Fibroblast of skin of right quadriceps (primary cell): ENCODE measurements at places on chromosomes 11 and 22.

- no peak for DNase-seq
These were observed 4.4 kb downstream of the EFEMP2 start for GRCh38 chr11:65868076-65868667.

- DNase-seq: no peak
These were observed 810.0 kb downstream of the BRD1 start for GRCh38 chr22:49017482-49018329.

GRCh38 chr11:19499026-19499669, 213.5 kb upstream of the NAV2 start:
- DNase-seq: peak; percentile 3

GRCh38 chr22:17106161-17106784, 14.9 kb downstream of the TMEM121B start:
- DNase-seq: no peak

GRCh38 chr22:47061226-47061625, 298.8 kb downstream of the TBC1D22A start:
- no peak for DNase-seq

- DNase-seq: peak; percentile 36
These were observed 11.0 kb upstream of the CERK start for GRCh38 chr22:46748908-46749675.

DNA sequence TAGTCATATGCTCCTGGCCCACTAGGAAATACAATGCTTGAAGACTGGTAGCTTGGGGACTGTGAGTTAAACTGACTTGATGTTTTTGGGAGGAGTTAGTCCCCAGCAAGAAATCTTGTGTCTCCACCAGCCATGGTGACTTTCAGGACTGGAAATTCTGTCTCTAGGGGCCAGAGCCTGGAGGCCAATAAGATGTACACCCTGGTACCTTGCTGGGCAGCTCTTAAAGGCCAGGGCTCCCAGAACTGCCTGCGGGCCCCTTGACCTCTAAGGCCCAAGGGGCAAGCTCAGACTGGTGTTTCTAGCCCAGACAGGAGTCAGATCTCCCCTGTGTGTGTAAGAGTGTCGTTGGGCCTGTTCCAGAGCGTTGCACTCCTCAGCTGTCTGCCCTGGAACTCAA, 128.7 kb upstream of the C11orf58 start:
- DNase-seq: no peak

DNA sequence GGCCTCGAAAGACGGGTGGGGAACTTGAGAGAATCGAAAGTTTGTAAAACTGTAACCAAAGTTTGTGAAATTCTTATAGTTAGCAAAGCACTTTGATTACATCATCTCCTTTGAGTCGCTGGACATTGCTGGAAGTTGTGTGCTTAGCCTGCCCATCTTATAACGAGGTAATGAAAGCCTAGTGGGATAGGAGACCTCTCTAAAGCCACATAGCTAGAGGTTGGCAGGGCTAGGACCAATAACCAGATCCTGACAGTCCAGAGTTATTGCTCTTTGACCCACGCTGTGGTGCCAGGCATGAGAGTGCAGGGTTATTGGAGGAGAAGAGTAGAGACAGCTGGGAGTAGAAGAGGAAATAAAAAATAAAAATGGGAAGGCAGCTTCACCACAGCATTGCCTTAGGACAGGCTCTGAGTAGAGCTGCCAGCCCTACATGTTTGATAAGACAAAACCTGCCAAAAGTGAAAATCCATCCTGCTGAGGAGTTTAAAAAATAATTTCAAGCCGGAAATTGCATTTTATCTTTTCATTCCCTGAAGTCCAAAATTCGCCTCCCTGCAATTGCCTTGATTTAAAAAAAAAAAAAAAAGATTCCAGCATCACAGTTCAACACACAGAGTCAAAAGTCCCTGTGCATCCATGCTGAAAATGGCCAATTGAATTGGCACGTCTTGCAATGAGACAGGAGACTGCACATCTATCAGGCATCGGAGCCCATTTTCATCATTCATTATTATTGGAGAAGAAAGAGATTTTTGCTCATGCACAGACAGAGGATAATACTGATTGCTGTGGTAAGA, 225.5 kb upstream of the POU2AF2 start:
- peak; percentile 4 for DNase-seq

GRCh38 chr11:6232899-6233298, 1.5 kb downstream of the FHIP1B start:
- DNase-seq: no peak

GRCh38 chr11:12112750-12113149, 2.4 kb downstream of the MICAL2 start:
- no peak for DNase-seq

- peak; percentile 58 for DNase-seq
These were observed 27.8 kb upstream of the PPARA start for GRCh38 chr22:46122511-46122971.

DNA sequence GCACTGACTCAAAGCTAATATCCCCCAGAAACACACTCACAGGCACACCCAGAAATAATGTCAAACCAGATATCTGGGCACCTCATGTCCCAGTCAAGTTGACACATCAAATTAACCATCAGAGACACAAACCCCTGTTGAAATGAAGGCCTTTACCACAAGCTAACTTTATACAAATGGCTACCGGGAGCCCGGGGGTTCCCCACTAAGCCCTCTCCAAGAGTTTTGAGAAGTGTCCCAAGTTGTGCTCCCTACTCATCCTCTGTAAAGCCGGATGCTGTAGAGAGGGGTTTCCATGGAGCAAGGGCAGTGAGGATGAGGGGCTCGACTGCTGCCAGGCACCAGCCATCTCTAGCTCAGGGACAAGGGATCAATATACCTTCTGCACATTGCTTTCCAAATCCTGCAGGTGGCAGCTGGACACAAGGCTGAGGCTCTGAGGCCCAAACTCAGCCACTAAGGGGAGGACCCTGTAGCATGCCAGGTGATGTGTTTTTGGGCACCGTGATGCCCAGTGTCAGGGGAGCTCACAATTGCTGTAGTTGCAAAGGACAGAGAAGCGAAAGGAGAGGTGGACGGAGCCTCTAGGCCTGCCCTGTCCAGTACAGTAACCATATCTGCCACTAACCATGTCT, 145.7 kb downstream of the TTC17 start:
- DNase-seq: peak; percentile 17

DNA sequence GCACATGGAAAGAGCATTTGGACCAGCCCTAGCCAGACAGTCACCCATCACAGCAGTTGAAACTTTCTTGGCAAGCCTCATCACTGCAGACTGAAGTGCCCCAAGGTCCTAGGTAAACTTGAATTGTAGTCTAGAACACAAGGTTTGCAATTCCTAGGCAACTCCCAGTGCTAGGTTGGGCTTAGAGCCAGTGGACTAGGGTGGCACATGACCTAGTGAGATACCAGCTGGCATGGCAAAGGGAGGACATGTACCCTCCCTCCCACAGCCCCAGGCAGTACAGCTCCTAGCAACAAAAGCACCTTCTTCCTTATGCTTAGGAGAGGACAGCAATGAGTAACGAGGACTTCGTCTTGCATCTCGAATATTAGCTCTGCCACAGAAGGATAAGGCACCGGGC, 889.5 kb downstream of the JRKL start:
- no peak for DNase-seq

DNA sequence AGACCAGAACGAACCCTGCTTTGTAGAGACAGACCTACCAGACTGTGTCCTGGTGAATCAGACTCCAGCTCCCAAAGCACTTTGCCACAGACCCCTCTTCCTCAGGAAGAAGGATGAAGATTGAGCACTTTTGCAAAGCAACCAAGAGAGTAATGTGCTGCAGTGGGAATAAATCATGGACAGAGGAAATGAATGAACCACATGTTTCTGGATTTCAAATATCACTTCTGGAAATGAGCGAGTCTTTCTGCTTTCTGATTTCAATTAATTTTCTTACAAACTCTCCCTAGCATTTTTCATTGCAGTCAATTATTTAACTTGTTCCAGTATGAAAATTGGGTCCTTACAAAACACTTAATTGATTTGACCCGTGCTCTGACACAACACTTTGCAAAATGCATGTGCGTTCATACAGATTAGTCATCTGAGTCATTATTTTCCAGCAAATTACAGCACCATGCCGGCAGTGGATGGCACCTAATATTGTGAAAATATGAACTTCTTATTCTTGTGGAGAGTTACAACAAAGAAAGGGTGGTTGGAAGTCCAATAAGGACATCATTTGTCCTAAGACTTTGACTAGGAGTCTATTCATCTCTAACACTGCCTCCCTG, 315.9 kb upstream of the CCDC90B start:
- DNase-seq: peak; percentile 27

DNA sequence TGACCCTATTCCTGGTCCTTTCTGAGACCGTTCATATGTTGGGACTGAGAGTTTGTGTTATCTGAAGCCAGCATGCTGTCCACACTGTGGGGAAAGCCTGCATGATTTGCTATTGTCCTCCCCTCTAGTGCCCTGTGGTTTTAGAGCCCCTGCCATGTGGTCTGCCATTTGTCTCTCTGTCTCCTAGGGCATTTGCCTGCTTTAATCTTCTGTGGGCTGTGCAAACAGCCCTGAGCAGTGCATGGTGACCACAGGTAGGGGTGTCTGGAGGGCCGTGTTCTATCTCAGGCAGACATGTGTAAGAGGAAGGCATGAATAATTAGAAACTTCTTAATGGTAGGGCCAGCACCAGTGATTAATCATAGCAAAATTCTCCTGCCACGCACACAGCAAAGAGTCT, 23.0 kb downstream of the AMPD3 start:
- DNase-seq: no peak

GRCh38 chr11:130431331-130431773, 2.9 kb upstream of the ADAMTS8 start:
- DNase-seq: peak; percentile 52

GRCh38 chr11:12150831-12151382, 40.5 kb downstream of the MICAL2 start:
- DNase-seq: peak; percentile 73

DNA sequence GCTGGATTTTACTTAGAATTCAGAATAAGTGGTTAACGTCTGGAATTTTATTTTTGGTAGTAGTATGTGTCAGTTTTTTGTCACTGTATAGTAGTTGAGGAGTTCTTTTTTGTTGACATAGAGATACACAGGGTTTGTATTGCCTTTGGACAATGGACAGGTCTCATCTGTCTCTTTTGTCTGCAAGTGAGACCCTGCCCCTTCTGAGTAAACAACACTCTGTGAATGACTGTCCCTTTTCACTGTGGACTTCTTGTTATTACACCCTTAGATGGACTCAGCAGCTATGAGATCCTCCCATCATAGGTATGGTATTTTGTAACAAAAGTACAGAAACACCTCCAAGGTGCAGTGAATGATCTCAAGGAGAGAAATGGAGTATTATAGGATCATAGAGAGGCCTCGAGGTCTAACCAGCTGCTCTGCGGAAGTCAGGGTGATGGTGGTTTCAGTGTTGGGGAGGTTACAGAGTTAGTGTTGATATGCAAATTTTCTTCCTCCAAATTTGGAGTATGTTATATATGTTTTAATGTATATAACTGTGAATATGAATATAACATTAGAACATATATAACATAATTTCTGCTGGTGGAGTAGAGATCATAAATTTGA, 7.8 kb downstream of the PPP6R3 start:
- no peak for DNase-seq

GRCh38 chr22:47106806-47107205, 344.4 kb downstream of the TBC1D22A start:
- DNase-seq: no peak

- no peak for DNase-seq
These were observed 425.8 kb downstream of the SOX6 start for GRCh38 chr11:15930442-15931025.

GRCh38 chr11:33536178-33536577, 164.4 kb downstream of the C11orf91 start:
- DNase-seq: no peak

DNA sequence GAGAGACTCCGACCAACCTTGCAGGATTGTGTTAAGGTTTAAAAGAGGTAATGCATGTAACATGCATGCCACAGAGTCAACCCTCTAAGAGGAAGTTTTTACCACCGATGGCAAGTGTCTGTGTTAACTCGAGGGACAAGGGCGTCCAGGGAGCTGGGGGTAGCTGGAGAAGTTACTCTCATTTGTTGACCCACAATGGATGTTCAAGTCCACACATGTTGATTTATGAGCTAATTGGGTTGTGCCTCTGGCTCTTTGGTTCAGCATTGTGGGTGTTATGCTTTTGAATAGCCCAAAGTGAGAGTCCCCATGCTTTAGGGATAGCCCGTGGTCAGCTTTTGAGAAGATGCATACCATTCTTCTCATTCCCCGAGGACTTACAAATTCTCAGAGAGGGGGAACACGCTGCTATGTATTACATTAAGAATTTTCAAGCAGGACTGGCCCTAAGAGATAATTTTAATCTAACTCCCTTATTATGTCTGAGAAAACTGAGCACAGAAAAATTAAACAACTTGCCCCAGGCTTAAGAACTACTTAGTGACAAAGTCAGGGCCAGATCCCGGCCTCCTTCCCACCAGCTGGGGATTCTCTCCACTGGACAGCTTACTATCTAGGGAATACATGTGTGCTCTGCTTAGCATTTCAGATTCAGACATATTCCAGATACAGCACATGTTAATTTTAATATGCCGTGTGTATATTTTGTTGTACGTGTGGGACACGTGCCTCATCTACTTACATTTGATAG, 5.2 kb upstream of the PLET1 start:
- DNase-seq: peak; percentile 55

GRCh38 chr11:72786305-72787215, 7.3 kb downstream of the STARD10 start:
- no peak for DNase-seq

DNA sequence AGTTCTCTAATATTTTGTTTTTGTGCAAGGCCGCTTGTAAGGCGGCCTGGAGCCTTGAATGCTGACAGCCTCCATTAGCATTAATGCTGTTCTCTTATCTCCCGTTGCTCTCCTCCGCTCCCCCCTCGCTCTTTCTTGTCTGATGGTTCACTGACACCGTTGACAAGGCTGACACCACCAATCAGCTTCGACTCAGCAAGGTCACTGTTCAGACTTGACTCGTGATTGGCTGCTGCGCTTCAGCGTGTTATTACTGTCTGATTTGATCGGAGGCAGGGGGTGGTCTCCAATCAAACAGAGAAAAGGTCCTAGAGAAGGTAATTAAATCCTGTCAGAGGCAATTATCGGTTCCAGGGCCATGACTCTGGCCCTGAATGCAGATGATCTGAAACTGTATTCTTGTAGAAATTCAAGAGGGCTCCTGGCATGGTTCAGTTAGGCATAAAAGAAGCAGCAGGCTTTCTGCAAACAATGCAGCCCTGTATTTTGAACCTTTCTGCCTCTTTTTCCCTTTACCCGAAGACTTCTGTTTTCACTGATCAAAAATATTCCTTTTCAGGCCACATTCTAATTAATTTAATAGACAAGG, 49.3 kb upstream of the MPPED2 start:
- peak; percentile 27 for DNase-seq

DNA sequence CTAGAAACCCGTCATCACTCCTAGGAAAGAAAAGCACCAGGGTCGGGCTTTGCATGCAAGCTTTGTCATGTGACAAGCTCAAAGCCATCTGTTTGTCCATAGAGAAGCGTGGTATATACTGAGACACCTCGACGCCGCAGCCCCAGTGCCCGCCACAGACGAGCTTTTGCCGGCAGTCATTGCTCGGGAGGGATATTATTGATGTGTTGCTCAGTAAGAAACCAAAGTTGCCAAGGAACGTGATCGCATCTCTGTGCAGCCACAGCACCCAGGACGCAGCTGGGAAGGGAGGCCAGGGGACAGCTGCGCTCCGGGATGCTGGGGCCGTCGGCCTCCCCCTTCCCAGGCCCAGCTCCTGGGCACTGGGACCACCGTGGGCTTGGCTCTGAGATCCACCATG, 89.5 kb upstream of the KCNQ1OT1 start:
- DNase-seq: no peak

GRCh38 chr11:132312701-132313111, 942.3 kb downstream of the NTM start:
- no peak for DNase-seq

GRCh38 chr11:63769714-63770455, 1.3 kb upstream of the ZFTA start:
- DNase-seq: no peak

- peak; percentile 29 for DNase-seq
These were observed 154.6 kb downstream of the SNX19 start for GRCh38 chr11:130761560-130762220.
